Smooth muscle cell of the pulmonary artery (primary cell): ENCODE measurements at places on chromosomes 7 and 10. TPM values are rescaled to one million over a fixed set of nuclear protein-coding genes. Genes with fewer than 3 reads are reported as not detected.

Gene TMEM196
- not detected in 2 replicates for total RNA-seq

Gene CCL24
- total RNA-seq = not detected in 2 replicates

Gene DRGX
- not detected in 2 replicates for total RNA-seq

Gene SPDYE2B
- total RNA-seq = not detected in 2 replicates

Gene UPK3B
- total RNA-seq = 0.39 and 0.46 TPM in 2 replicates
